ENCODE measurements at places on chromosomes 7 and 10.

GRCh38 chr7:77537778-77538280, 734 bp downstream of the PTPN12 start:
- no peak for DNase-seq

DNA sequence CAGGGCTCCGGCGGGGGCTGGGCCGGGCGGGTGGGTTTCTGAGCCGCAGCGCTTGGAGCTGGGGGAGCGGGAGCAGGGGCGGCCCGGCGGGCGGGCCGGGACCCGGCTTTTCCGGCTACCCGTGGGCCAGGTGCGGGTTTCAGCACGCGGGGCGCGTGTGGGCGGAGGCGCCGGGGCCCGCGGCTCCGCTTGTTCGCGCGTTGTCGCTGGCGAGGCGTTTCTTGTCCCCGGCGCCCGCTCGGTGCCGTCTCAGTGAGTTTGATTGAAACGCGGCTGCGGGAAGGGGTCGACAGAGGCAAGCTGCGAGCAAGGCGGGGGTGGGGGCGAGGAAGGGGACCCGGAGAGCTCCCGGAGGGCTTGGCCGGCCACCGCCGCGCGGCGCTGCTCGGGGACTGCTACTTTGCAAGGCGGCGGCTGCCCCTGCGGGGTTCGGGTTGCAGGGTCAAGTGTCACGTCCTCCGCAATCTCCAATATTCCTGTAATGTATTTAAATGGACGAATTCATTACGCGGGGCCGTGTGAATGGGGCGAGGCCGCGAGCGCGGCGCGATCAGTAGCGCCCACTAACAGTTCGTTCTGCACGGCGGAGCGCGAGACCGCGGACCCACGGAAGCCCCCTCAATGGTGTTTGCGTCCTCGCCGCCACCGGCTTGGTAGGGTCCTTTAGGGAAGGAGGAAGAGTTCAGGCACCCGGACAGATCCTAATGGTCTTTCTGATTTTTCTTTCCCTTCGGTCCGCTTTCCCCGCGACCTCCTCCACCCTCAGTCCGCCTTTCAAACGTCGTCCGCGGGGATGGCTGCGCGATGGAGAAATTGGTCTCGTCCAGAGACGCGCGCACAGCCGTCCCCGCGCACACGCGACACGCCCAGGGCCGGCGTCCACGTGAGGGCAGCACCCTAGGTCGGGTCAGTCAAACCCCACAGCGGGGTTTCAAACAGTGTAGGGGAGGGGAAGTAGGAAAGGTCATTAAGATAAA, 76.9 kb downstream of the INSIG1 start:
- DNase-seq = no peak

DNA sequence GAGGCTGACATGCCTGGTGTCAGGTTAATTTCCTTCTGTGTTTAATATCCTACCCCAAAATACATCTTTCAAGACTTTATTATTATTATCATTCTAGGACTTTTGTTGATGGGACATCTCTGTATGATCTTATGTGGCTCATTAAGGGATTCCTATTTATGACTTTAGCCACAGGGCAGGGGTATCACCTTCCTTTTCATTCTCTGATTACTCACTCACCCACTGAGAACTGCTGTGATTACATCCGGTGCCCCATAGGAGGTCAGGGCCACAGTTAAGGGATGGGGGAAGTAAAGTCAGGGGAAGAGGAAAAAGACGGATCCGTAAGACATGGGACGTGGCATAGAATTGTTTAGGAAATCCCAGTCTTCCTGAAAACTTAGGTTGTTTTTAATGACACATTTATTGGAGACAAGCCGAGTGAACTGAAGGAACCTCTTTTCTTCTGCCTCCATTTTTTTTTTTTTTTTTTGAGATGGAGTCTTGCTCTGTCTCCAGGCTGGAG, 61.0 kb upstream of the PITRM1 start:
- no peak for DNase-seq

DNA sequence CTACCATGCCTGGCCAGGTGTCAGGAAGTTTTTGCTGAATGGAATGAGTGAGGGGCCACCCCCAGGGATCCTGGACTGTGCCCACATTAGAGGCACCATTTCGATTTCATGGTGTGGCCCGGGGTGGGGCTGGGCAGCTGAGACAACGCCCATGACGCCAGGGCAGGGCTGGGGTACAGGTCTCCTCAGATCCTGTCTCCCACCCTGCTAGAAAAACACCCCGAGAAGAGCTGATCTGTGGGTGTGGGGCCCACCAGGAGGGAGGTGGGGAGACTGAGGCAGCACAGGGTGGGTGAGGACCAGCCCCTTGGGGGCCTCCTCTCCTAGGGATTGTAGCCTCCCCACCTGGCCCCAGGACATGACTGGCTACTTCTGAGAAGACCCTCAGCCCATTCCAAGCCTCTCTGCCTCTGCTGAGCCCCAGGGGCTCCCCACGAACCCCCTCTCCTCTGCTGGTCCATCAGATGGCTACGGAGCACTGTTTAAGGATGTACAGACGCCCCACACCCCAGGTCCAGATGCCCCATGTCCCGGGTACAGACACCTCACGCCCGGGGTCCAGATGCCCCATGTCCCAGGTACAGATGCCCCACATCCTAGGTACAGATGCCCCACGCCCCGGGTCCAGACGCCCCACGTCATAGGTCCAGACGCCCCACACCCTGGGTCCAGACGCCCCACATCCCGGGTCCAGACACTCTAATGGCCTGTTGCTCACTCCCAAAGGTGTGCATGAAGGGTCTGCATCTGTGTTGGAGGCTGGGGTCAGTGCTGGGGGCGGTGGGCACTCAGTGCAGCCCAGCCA, 99.4 kb downstream of the MICALL2 start:
- DNase-seq = no peak

DNA sequence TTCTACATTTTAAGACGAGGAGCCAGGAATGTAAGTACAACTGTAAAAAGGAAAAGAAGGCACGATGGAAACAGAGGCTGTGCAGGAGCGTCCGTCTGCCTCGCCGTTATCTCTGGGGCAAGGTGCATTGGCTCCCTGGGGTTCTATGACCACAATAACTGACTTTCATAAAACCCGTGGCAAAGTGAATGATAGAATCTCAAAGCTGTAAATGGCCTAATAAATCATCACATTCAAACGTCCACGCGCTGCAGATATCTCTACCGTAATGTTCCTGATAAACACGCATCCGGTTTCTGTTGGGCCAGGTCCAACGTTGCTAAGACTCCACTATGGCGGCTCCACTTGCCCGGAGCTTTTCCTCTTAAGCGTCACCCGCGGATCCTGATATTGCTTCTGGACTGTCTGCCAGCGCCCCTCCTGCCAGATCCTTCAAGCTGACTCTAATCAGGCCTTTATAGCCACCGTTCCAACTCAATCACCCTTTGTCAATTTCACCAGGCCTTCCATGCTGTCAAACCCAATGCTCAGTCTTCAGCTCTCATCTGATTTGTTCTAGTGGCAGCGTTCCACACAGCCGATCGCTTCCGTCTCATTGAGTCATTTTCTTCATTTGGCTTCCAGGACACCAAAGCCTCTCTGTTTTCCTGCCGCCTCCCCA, 265.6 kb upstream of the FOXK1 start:
- DNase-seq = no peak

GRCh38 chr10:61050120-61050745, 106.2 kb upstream of the RHOBTB1 start:
- no peak for DNase-seq

DNA sequence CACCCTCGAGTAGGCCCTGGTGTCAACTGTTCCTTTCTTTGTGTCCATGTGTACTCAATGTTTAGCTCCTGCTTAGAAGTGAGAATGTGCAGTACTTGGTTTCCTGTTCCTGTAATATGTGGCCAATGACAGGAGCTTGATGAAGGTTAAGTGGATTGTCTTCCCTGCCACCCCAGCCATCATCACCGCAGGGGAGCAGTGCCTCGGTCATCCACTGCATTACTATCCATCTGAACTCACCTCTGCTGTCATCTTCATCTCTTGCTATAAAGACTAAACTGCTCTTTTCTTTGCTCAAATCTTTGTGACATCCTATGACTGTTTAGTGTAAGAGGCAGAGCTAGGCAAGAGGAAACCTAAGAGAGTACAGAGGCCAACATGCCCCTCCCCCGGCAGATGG, 15.6 kb downstream of the ITIH2 start:
- DNase-seq = no peak

DNA sequence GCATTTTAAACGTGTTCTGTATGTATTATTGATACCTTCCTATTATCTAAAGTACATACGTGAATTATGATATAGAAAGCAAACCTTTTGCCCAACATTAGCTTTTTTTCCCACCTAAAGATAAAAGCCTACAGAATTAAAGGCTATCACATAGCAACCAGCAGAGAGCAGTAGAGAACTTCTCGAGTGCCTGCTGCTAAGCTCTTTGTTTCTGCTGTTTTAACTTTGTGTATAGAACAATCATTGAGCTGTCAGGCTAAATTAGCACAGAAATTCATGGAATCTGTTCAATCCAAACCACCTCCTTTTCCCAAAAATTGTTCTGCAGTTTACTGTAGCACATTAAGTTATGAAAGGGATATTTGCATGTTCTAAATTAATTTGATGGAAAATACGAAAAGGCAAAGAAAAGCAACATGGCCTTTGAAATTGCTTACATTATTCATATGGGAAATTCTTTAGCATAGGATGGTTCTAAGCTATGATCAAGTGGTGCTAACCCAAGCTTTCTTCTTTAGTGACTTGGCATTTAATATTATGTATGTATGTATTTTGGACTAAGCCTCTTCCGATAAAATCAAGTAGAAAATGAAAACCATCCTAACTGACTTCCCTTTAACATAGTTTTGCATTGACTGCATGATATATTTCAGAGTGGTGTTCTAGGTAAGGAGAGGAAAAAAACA, 1288.5 kb downstream of the GATA3 start:
- DNase-seq = no peak

DNA sequence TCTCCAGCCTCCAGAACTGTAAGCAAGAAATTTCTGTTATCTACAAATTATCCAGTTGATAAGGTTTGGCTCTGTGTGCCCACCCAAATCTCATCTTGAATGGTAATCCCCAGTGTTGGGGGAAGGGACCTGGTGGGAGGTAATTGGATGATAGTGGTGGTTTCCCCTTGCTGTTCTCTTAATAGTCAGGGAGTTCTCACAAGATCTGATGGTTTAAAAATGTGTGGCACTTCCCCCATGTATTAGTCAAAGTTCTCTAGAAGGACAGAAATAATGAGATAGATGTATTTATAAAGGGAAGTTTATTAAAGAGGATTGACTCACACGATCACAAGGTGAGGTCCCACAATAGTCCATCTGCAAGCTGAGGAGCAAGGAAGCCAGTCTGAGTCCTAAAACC, 56.2 kb upstream of the APBB1IP start:
- DNase-seq = no peak

DNA sequence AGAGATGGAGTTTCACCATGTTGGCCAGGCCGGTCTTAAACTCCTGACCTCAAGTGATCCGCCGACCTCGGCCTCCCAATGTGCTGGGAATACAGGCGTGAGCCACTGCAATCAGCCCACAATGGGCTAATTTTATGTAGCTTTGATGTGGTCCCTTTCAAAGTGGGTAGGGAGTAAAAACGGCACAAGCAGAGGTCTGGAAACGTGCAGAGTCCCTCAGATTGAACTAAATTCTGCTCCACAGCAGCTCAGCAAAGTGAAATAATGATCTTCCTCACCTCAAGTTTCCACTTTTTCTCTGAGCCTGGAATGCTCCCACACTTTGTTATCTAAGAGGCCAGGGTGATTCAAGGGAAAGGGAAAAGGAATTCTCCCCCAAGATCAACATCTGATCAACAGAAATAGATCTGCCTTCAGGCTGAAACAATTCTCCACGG, 6.1 kb downstream of the CCDC3 start:
- no peak for DNase-seq

- DNase-seq = no peak
Measured at GRCh38 chr10:124648738-124649137, 95.4 kb downstream of the FAM53B start.

- DNase-seq = no peak
Measured at GRCh38 chr7:71254751-71255150, 122.8 kb downstream of the GALNT17 start.

DNA sequence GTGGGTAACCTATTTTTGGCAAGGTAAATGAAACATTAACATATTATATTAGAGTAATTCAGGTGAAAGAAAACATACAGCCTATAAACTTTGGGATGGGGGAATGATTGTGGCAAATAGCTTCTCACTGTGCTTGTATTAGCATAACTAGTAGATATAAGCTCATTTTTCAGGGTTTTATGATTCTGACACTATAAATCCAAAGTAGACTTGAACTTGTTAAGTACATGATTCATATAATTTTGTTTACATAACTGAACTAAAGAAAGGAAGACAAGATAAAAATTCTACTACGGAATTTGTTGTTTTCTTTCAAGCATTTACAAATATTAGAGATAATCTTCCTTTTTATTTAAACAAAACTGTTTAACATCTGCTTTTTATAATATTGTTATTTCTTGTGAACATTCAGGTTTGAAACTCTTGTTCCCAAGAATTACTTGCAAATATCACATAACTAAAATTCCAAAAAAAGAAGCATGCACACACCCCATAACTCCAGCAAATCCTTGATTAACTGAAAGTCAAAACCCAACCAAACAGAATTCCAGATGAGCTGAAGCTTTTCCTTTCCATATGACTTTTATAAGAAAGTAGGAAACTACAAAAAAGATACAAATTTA, 142.3 kb downstream of the JAZF1 start:
- no peak for DNase-seq

DNA sequence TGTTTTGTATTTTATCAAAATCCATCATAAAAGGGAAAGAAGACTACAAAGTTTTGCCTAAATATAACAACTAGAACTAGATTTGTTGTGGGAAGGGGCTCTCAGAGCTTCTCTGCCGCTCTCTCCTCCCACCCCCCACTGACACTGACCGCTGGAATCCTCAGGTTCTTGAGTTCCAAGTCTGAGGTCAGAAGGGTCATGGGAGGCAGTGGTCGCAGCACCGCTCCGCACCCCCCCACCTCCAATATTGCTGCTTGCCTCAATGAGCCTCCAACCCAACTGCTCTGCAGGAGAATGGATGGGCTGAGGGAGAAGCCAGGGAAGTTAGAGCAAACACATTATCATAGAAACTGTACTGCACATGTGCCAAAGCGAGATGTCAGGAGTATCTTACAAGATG, 359.4 kb downstream of the GRID1 start:
- no peak for DNase-seq

- DNase-seq = no peak
Measured at GRCh38 chr7:87059525-87060287, at the start of gene ELAPOR2. Gene ELAPOR2, minus strand, starts transcription at chr7:87059654. Its CDS starts 141 bp downstream, at chr7:87059513.

DNA sequence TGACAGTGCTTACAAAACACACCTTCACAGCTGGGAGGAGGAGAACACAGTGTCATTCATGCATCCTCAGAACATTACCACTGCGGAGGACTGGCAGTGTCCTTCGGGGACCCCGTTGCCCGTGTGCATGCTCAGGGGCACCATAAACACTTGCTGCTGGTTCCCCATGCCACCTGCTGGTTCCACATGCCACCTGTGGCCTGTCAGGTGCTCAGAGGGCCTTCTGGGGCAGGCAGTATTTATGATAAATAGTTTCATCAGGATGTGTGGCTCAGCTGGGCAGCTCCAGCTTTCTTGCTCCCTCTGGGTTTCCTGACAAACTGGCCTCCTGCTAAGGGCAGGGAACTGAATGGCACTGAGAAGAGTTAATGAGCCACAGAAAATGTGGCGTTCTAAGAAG, 32.1 kb downstream of the CELF2 start:
- DNase-seq = no peak
